ENCODE measurements at places on chromosomes 7 and 10. TPM values are rescaled to one million over a fixed set of nuclear protein-coding genes. Genes with fewer than 3 reads are reported as not detected.

The VKORC1L1 gene
- total RNA-seq, result 24.9 TPM

The TEX47 gene
- total RNA-seq, result not detected

The ADARB2 gene
- total RNA-seq, result not detected

The MOGAT3 gene
- total RNA-seq, result not detected

- DNase-seq, result no peak
Measured at GRCh38 chr7:155752756-155753445, 59.4 kb downstream of the SHH start.

DNA sequence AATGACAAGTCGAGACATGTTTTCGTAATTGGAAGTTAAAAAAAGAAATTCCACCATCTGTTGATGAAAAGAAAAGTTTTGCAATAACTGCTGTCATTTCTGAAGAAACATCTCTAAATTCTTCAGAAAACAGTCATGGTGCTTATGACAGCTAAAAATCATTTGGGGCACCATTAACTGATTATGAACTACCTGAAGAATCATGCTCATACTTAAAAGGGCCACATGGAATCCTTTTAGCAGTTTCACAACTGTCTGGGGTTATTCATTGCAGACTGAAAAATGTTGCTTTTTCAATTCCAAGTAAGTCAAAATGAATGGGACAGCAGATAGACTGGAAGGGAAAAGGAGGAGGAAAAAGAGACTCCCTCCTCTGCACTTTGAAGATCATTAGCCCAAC is 134.2 kb downstream of the CHN2 start:
- DNase-seq, result no peak

DNA sequence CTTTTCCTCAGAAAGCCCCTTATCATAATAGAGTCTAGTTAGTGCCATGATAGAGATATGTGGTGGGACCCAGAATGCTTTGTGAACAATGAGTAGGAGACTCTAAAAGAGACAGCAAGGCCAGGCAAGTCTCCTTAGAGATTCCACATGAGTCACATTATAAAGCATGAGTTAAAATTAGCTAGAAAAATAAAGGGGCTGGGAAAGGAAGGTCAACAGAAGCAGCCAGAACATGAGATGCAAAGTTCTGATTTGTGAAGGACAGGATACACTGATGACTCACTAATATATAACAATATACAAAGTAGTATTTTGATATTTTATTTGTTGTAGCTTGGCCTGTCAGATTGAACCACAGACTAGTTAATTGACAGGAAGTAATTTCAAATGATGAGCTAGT is 25.3 kb upstream of the SNX13 start:
- DNase-seq, result no peak

DNA sequence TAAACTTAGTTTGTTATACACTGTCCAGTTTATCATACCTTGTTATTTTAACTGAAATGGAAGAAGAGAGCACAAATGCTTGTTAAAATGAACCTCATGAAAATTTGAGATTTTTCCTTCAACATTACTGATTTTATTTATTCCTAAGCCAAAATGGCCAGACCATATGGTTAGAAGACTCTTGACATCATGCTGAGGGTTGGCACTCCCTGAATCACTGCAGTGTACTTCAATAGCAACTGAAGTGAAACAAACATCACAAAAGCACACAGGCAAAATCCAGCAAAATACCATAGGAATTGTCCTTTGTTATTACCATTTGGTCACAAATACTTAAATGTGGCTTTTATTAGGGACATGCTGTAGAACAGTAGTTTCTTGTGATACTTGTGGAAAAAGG is 347.8 kb downstream of the NXPH1 start:
- DNase-seq, result no peak

DNA sequence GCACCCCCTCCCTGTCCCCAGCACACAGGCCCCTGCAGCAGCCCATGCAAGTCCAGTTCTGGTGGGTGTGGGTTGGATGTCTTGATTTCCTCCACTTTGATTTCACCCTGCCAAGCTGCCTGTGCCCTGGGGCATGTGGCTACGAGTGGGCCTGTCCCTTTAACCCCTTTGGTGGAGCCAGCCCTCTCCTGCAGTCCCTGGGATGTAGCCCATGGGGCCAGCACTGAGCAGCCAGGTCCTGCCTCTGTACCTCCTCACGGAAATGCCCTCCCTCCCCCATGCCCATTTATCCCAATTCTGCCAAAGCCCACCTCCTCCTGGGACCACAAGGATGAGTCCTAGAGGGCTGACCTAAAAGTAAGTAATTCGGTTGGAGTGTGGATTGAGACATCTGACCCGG is 11.9 kb downstream of the COL13A1 start:
- DNase-seq, result no peak

DNA sequence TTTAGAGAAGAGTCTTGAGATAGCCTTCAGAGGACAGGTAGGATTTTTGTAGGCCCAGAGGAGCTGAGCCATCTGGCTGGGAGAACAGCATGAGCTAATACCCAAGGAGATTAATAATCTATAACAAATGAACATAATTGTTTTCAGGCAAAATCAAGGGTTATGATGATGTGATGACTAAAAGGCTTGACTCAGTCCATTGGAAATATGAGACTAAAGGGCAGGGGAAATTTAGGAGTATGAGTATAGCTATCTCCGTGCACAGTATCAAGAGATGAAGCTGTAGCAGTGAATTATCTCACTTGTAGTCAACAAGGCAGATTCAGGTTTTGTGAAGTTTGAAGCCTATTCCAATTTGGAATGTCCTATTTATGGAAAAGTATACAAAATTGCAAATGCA is 40.1 kb downstream of the CSTF2T start:
- no peak for DNase-seq
